ENCODE measurements at places on chromosomes 1 and 21.

- DNase-seq: no peak
These were observed 50.5 kb upstream of the GFI1 start for GRCh38 chr1:92536980-92537884.

DNA sequence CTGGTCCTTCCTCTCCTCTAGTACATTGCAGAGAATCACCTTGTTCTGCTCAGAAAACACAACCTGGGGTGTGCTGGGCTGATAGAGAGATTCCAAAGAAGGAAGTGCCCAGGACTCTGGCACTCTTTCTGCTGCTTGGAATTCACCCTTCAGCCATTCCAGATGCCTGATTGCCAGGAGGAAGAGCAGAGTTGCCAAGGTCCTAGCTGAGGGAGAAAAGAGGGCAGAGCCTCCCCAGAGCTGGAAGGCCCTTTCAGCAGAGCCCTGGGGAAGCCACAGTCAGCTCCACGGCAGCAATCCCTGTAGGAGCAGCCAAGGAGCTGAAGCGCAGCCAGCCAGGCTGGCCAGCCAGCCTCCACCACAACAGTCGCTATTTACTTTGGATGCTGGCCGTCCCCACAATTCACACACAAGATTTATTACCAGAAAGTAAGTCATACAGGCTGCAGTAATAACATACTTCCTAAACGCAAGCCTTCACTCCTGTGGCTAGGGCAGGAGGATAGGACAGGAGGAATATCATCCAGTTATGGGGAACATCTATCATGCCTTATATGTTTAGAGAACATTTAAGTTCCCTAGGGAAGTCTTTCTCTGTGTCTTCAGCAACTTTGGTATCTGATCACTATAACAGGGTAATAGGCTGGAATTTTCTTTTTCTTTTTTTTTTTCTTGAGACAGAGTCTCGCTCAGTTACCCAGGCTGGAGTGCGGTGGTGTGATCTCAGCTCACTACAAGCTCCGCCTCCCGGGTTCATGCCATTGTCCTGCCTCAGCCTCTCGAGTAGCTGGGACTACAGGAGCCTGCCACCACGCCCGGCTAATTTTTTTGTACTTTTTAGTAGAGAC lies 36.6 kb upstream of the SLC44A3 start:
- no peak for DNase-seq

- DNase-seq: no peak
These were observed 316.2 kb downstream of the HMCN1 start for GRCh38 chr1:186050360-186050759.

GRCh38 chr1:109091839-109092193 lies 1.3 kb downstream of the TMEM167B start:
- DNase-seq: no peak

DNA sequence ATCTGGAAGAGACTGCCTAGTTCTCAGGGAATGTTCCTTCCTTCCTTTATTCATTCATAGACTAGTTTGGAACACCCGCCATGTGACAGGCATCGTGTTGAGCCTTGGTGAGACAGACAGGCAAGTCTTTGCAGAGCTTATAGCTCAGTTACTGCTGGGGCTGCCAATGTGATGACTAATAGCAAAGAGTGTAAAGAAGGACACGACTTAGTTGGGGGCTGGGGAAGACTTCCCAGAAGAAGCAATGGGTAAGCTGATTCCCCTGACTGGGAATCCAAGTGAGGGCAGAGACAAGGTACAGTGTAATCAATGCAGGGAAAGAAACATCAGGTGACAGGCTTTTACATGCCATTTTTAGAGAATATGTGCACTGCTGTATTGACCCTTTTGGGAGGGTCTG lies 51.2 kb downstream of the TENT5C start:
- no peak for DNase-seq

- no peak for DNase-seq
These were observed 31.8 kb downstream of the UBE2U start for GRCh38 chr1:64235181-64235580.

- DNase-seq: no peak
These were observed 20.1 kb upstream of the NKAIN1 start for GRCh38 chr1:31259746-31260145.
